Left colon (tissue), 2 donors: ENCODE measurements at places on chromosomes 12 and 14. TPM values are rescaled to one million over a fixed set of nuclear protein-coding genes. Genes with fewer than 3 reads are reported as not detected.

GLIPR1 gene
- total RNA-seq, result 12.5 TPM

IFT43 gene
- total RNA-seq, result 25.9 TPM

KRT3 gene
- not detected for total RNA-seq

CYP46A1 gene
- 0.45 TPM for total RNA-seq

LTB4R gene
- total RNA-seq, result 4.3 TPM

SPIC gene
- total RNA-seq, result 0.39 TPM
